GM12891 (cell line): ENCODE measurements at places on chromosomes 5 and 9.
A peak's percentile ranks its signal among the peaks of the same experiment; 100 is the strongest.

GRCh38 chr9:94950579-94951323 is 224.3 kb downstream of the AOPEP start:
- no peak for DNase-seq

GRCh38 chr5:77272206-77272605 is 61.7 kb downstream of the PDE8B start:
- DNase-seq, result no peak

- no peak for DNase-seq
Measured at GRCh38 chr5:96203761-96204160, 229.3 kb downstream of the PCSK1 start.

GRCh38 chr5:106121972-106122605 is 1548.6 kb downstream of the EFNA5 start:
- DNase-seq, result peak; percentile 25

- DNase-seq, result no peak
Measured at GRCh38 chr9:108803428-108804065, 52.2 kb downstream of the ACTL7B start.

DNA sequence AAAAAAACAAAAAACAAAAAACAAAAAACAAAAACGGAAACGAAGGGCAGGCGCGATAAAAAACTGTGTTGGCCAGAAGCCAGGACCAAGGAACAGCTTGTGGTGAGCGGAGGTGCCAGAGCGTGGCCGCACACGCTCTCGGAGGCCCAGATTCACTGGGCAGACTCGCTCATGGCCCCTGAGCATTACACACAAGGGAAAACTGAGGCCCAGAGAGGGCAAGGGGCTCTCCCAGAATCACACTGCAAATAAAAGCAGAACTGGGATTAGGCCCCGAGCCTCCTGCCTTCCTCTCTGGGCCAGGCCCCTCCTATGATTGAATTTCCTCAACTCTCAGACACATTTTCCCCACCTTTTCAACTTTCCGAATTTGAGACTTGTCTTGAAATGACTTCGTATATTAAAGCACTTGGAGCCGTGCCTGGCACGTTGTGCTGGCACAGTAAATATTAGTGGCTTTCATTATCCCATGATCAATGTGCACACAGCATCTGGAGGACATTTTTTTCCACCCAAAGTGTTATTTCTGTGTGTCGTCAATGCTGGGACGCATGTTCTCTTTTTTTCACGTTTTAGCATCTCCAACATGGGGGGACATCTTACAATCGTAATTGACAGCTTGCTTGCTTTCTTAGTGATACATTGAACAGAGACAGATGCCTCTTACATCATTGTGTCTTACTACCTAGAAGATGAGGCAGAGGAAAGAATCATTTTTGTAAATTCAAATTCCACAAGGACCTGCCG is 7.4 kb downstream of the FIBCD1 start:
- peak; percentile 64 for DNase-seq

DNA sequence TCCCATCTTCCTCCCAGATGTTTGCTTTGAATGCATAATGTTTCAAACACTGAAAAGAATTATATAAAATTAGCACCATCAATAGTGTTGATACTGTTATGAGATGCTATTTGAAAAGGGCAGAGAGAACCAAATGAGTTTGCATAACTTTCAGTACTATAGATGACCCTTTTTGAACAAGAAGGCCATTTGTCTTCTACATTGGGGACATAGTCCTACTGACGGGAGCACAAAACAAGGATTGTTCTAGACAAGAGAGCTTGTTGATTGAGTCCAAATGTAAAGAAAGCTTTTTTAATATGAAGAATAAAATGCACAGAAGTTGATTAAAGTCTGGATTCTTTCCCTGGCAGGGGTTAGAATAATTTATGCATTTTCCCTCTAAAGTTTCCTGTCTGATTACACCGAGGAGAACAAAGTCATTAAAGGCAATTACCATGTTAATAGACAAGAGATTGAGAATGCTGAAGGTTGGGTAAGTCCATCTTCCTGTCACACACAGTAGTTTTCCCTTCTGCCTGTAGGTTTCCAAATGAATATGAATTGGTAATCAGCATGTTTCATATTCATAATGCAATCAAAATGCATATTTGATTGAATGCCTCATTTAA is 32.8 kb upstream of the ADCY2 start:
- DNase-seq, result no peak

GRCh38 chr9:88436379-88436778 is 48.1 kb downstream of the SPIN1 start:
- DNase-seq, result no peak

DNA sequence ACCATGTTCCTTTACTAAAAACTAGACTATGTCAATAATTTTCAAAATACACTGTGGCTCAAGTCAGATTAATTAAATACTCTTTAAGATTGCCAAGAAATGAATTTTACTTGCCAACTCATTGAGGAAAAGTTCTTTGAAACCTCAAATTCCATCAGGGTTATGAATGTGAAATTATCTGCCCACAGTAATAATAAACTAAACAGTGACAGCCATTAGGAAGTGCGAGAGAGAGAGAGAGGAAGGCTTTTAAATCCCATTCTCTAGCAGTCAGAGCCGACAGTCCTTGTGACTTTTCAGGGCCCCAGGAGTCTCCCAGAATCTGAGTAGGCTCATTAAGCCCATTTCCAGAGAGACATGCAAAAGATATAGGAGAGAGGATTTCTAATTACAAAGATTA is 236.1 kb downstream of the MARCHF11 start:
- no peak for DNase-seq

- DNase-seq, result no peak
Measured at GRCh38 chr5:148912714-148913398, 86.4 kb downstream of the ADRB2 start.

DNA sequence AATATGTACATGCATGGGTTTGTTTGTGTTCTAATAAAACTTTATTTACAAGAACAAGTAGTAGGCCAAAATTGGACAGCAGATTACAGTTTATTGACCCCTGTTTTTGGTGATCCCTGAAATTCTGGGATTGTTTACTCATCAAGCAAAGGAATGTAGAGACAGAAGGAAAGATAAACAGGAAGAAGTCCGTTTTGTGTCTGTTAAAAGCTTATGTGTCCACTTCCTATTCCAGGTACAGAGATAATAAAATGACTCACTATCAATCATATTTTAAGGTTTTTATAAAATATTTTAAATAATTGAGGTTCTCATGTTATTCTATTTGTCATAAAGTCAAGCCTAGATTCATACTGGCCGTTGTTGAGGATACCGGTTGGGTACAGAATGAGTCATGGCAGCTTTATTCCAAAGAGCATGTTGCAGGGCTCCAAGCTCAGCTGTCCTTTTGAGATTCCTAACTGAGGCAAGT is 214.9 kb upstream of the DAB2 start:
- no peak for DNase-seq

GRCh38 chr5:77960305-77960704 is 184.2 kb upstream of the TBCA start:
- DNase-seq, result no peak

DNA sequence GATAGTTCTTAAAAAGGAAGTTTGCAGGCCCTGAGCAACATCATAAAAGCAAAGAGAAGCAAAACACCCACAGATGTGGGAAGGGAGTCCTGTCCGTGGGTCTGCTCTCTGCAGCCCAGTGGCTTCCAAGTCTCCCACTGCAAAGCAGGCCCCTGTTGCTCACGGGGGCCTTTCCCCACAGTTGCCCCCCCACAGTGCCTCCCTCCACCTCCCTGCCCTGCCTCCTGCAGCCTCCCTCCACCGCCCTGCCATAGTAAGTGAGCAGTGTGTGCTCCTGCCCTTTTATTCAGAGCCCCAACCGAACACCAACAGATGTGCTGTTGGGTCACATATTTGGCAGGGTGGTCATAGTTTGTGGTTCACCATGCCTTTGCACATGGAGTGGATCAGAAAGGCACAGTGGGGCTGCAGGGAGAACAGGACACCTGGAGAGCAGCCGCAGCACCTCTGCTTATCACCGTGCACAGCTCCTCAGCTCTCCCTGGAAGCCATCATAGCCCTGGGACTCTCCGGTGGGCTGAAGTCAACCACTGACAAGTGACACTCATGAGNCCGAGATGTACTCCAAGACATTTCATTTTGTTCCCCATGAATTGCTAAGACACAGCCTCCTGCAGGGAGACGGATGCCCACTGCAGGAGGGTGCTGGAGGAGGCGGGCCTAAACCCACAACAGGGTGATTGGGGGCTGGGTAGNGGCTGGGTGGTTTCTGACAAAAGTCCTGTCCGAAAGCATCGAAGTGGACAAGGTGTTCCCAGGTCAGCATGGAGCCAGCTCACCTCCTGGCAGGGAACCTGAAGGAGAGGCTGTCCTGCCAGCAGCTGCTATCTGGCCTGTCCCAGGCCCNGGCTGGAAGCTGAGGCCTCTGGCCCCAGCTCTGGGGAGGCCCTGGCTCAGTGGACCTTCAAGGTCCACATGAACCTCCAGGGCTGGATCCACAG is 278.9 kb downstream of the GADD45G start:
- DNase-seq, result no peak

GRCh38 chr5:151469992-151470391 is 22.6 kb downstream of the SLC36A1 start:
- DNase-seq, result no peak

GRCh38 chr9:127393645-127394044 is 3.3 kb upstream of the SLC2A8 start:
- no peak for DNase-seq

DNA sequence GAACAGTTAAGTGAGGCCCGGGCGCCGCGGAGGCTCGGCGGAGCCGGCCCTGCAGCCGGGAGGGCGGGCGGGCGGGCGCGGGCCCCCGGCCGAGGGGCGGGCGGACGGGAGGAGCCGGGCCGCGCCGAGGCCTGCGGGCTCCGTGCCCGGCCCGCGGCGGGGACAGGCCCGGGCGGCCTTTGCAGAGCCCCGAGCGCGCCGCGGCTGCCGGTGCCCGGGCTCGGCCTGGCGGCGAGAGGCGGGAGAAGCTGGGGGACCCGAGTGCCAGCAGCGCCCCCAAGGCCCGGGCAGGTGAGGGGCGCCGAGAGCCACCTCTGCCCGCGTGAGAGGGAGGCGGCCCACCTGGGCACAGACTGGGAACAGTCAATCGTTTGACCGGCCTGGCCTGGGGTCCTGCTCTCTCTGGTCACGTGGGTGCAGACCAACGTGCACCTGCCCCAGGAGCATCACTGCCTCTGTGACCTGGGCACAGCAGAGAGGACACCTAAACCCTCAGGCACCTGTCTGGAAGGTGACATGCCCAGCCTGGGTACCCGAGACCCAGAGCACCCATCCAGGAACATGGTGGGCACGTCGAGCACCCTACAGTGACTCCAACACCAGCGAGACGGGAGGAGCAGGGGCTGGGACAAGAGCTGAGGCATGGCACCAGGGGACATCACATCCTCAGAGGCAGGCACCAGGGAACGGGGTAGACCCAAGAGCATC is 531 bp downstream of the MVB12B start:
- no peak for DNase-seq

DNA sequence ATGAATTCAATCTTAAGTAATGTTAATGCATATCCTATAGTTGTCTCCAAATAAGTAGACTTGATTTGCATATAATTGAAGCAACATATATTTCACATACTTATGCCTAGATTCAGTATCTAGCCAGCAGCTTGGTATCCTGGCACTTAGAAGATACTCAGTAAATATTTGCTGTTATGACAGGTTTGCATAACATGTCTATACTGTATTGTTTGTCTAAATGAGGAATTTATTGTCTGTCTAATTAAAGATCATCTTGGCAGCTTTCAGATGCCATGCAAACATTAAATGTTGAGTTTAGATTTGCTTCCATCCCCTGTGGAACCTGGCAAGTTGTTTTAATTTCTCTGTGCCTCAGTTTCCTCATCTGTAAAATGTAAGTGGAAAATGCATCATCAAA is 9.4 kb downstream of the IQGAP2 start:
- DNase-seq, result no peak

- DNase-seq, result no peak
Measured at GRCh38 chr5:180390441-180391190, 37.5 kb upstream of the GFPT2 start.

DNA sequence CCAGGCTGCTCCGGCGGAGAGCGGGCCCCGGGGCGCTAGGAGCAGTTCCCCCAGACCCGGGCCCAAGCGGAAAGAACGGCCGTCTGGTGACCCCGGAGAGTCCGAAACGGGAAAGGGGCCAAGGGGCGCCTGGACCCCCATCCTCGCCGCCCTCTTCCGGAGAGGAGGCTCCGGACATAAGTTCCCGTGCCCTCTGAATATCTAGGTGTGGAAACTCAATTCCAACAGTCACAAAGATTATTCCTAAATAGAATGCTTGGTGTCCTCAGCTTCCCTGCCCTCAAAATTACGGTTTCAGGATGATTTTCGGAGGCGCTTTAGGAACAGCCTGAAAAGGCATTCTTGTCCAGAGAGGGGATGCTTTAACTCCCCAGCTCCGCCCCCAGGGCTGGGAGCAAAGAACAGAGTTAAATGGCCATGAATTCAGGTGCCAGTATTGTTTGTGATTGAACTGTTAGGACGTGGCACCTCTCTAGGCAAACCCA is 681 bp upstream of the LHFPL2 start:
- no peak for DNase-seq

DNA sequence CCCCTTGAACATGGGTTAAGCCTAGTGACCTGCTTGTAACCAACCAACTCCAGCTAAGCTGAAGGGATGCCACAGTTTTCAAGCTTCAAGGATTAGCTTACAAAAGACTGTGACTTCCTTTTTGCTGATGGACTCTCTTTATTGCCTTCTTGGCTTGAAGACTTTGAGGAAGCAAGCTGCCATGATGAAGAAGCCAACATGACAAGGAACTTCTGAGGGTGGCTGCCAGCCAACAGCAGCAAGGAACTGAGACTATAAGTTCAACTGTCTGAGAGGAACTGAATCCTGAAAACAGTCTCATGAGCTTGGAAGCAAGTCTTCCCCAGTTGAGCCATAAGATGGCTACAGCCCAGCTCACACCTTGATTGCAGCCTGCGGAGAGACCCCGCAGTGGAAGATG is 116.1 kb upstream of the TAF11L2 start:
- no peak for DNase-seq

GRCh38 chr9:104923740-104924139 is 4.2 kb downstream of the ABCA1 start:
- DNase-seq, result no peak

DNA sequence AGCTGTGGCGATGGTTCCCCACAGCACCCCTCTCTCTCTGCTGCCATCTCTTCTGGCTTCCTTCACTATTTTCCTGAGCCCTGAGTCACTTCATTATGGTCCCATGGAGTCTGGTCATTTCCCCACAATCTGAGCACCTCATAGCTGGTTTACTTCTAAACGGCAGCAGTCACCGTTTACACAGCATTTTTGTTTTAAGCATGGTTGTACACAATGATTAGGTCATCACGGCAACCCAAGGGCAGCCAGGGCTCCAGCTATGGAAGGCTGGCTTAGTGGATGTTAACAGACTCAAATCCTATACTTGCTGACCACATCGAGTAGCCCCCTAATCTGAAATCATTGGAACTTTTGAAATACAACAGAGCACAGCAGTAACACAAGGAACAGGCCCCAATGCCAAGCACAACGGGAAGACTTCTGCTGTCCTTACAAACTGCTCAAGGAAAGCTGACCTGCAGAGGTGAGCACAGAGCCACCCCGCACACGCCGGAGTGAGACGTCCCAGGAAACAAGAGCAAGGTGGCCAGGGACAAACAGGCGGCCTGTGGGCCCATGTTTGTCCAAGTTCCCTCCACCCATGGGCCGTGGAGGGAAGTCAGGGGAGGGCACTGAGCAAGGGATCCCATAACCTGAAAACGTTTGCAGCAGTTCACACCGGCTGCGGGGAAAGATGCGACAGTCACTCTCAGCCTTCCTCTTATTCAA is 22.9 kb downstream of the CAMSAP1 start:
- DNase-seq, result no peak
